ENCODE measurements at places on chromosomes 7 and 10.

- DNase-seq: no peak
These were observed 1.0 kb downstream of the DDC start for GRCh38 chr7:50564171-50564570.

- DNase-seq: no peak
These were observed at the start of gene SAP25 for GRCh38 chr7:100573691-100574361. Gene SAP25, minus strand, starts transcription at chr7:100573900. Its CDS starts 158 bp downstream, at chr7:100573742.

GRCh38 chr7:27897441-27897847 lies 157.5 kb downstream of the TAX1BP1 start:
- no peak for DNase-seq

DNA sequence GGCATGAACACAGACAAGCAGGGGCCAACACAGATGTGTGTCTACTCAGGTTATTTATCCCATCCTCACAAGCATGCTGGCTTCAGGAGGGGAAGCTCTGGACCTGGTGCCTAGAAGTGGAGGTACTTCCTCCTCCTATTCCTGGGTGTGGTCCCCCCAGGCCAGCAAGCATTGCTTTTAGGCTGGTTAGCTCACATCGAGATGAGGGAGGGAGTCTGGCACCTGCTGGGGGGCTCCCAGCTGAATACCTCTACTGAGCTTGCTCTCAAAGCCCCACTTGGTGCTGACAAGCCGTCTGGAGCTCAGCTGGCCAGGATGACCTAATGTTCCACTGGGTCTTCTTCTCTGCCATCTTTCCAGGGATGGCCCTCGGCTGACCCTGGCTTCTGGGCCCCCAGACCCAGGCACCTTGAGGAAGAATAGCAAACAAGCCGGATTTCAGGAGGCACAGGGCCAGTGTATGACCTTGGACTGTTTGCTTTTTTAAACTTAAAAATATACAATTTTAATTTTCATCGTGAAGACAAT lies 26.8 kb downstream of the FAM241B start:
- no peak for DNase-seq

- DNase-seq: no peak
These were observed 21.4 kb downstream of the SLC25A13 start for GRCh38 chr7:96300502-96300901.

DNA sequence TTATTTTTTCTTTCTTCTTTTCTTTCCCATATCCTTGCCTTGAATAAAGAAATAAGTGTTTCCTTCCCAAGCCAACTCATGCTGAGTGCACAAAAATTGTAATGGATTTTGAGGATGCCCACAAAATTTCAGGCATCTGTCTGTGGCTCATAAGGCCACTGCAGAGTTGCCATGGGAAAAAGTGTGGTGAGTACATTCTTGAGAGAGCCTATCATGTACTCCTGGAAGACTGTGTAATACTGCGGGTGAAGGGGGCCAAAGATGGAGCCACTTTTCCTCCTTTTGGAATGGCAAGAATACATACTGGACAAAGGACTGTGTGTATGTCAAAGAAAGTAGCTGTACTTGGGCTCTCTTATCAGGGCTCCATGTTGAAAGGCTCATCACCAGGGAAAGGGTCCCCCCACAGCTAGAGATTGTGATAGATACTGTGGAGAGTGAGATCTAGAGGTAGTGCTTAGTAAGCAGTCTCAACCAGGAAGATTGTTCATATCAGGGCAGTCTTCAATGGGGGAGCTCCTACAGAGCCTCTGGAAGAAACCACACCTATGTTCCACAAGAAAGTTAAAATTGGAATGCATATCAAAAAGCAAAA lies 341.6 kb upstream of the KCND2 start:
- no peak for DNase-seq

GRCh38 chr7:11458736-11459483 lies 373.1 kb downstream of the THSD7A start:
- DNase-seq: no peak

DNA sequence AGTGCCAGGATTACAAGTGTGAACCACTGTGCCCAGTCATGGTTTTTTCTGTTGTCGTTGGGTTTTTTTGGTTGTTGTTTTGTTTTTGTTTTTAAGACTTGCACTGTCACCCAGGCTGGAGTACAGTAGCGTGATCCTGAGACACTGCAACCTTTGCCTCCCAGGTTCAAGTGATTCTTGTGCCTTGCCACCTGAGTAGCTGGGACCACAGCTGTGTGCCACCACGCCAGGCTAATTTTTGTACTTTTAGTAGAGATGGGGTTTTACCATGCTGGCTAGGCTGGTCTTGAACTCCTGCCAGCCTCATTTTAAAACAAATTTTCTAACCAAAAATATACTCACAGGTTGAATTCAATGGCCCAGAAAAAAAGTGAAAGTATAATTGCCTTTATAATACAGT lies 174.1 kb downstream of the AHR start:
- no peak for DNase-seq

- no peak for DNase-seq
These were observed 29.8 kb downstream of the NPS start for GRCh38 chr10:127578961-127579305.

GRCh38 chr7:194252-195009 lies 2.1 kb downstream of the FAM20C start:
- no peak for DNase-seq

DNA sequence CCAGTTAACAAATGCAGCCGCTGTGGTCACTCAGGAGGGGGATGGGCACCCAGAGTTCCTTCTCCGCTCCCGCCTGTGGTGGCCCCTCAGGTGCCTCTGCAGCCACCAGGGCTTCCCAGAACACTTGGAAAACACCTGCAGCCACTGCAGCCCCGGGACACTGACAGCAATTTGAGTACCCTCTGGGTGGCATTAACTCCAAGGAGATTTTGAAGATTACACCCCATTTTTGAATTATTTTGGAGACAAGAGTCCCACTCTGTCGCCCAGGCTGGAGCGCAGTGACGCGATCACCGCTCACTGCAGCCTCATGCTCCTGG lies 32.2 kb downstream of the IL15RA start:
- DNase-seq: no peak

GRCh38 chr7:25656581-25657026 lies 428.3 kb upstream of the NPVF start:
- DNase-seq: no peak

DNA sequence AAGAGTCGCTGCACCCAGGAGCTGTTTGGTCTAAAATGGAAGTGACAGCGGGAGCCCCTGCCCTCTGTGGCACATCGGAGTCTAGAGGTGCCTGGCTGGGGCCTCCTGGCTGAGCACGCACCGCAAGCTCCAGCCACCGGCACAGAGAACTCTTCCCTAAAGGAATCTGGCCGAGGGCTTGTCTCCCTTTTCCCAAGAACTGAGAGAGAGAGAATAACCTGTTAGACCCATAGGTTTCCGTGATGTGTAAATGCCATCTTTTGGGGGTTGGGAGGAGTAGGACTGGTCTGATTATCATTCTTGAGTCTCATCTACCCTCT lies 47.3 kb downstream of the PROSER2 start:
- DNase-seq: no peak

DNA sequence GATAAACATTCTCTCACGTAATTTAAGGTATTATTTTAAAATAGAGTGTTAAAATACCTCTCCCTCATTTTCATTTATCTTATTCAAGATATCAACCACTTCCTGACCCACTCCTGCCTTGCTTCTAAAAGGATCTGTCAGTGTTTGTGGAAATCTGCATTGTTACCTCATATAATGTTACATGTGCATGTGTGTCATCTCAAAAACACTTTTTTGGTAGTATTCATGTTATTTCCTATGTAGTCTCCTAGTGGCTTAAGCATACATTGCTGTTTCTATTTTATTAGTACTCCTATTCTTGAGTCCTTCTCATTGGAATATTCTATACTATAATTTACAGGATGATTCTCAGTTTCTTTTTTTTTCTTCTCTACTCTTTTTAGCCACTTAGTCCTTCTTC lies 1360.7 kb upstream of the CELF2 start:
- DNase-seq: no peak

- DNase-seq: no peak
These were observed 155.1 kb upstream of the AUTS2 start for GRCh38 chr7:69443136-69443535.

DNA sequence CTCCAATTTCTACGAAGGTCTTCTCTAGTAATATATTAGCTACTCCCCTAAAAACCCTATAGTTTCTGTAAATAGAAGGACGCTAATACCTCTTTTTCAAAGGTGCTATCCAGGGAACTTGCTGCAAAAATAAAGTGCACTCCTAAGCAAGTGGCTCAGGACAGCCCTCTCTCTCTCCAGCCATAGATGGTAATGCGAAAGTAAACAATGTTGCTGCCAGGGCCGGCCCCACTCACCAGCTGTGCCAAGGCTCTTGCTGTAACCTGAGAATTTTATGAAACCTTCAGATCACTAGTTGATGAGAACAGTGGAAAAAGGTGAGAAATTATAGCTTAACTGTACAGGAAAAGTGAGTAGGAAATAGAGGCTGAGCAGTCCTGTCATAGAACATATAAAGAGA lies 10.9 kb upstream of the TAS2R39 start:
- no peak for DNase-seq

- DNase-seq: no peak
These were observed 71.3 kb downstream of the PIP4K2A start for GRCh38 chr10:22643116-22643515.

GRCh38 chr10:12717981-12718707 lies 283.4 kb downstream of the CCDC3 start:
- no peak for DNase-seq

GRCh38 chr10:60236869-60237524 lies 152.7 kb downstream of the ANK3 start:
- no peak for DNase-seq

DNA sequence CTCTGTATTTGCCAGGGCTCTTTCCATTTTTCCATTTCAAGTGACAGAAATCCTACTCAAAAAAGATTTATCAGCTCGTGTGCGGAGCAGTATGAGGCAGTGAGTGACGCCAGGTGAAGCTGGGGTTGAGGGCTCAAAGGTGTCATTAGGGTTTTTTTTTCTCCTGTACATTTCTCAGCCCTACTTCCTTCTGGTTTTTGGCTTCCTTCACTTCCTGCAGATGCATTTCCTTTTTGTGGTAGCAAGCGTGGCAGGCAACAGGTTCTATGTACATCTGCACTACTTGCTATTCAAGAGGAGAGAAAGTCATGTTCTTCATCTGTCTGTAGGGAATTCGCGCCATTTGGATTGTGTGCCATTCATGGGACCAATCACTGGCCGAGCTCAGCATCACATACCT lies 52.8 kb upstream of the AOAH start:
- DNase-seq: no peak

- no peak for DNase-seq
These were observed 62.6 kb downstream of the IKZF1 start for GRCh38 chr7:50367100-50367499.

DNA sequence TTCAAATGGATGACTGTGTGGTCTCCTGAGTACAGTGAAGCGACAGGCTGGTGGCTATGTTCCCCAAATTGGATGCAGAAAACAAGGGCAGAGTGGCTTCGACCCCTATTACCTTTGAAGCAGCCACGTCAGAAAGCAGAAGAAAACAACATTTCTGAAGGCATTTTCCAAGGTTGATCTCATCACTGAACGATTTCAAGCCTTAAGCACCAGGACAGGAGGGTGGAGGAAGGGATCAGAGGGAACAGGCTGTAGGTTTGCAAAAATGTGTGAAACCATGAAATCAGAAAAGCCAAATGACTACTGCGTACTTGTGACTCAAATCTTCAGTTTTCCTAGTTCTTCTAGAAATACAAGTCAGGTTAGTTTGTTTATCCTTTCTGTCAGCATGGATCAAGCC lies 181.0 kb upstream of the TMEM106B start:
- no peak for DNase-seq

DNA sequence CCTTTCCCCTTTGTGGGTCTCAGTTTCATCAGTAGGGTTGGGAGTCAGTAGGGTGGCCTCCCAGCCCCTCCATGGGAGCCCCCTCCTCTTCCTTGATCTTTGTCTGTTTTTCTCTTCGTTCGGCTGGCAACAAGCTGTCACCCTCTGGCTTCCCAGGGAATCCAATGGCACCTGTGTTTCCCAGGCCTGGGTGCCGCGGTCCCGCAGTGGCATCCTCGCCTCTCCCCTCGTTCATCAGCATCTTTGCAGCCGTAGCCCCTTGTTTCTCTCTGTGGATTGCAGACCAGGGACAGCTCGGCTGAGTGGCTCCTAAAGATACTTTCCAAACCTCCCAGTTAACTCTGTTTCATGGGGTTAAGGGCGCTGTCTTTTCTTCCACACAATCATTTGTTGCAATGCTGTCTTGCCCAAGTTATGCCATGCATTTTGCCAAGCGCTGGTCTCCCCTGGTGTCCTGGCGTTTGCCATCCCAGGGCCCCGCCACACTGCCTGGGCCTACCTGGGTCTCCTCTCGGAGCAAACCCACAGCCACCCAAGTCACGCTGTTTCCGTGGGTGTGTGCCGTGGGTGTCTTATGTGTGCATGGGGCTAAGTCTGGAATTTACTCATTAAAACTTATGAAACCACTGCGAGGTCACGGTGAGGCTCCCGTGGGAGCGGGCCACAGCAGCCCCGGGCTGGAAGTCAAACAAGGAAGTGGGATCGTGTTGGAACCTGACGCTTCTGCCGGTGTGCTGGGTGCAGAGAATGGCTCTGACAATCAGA lies 189.4 kb upstream of the SHH start:
- DNase-seq: no peak

DNA sequence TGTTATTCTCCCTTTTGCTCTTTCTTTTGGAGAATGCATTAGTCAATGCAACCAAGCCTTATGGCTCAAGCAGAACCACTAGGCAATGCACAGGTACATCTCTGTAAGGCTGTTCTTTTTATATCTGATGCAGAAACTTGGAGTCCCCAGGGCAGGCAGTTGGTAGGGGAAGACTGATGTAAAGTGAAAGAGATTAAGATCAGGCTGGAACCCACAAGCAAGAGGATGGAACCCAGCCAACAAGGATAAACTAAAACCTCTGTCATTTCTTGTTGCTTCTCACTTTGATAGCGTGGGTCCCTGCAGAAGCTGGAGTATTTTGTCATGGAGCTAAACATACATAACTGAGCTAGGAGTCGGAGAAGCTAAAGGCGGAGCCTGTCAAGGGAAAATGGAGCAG lies 142.9 kb downstream of the GPAM start:
- no peak for DNase-seq

GRCh38 chr7:25347360-25348066 lies 119.2 kb upstream of the NPVF start:
- no peak for DNase-seq

- no peak for DNase-seq
These were observed 56.2 kb downstream of the HK1 start for GRCh38 chr10:69334302-69335062.

DNA sequence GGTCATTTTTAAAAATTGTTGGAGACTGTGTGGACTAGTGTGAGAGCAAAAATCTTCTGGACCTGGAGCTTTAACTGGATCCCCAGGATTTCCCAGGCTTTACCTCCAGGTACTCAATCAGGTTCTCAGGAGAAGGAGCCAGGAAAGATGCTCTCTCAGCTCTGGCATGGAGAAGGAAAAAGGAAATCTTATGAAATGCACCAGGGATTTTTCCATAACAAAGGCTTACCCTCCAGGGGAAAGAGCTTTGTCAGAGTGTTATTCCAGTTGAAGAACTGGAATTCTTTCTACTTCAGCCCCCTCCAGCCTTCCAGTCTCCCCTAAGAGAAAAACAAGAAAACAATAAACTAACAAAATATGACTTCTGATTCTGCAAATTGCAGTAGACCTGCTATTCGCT lies 436.7 kb upstream of the ANKRD30A start:
- DNase-seq: no peak

Measured in HCT116 (cell line).